ENCODE measurements at places on chromosomes 2 and 18.

DNA sequence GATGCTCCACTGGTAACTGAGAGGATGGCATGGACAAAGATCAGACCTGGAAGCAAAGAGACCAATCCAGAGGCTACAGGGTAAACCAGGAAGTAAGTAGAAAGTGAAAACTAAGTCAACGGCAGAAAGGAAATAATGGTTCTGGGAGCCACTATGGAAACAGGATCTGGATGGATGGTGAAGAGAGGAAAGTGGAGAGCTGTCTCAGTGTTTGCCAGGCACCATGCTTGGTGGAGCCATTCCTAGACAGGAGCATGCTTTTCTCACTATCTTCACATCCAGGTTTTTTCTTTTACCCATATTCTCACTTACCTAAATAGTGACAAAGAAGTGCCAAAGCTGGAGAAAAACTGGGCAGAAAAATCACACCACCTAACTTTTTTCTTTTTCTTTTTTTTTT, 22.2 kb downstream of the ZNF521 start:
- no peaks in the 10 kb centered on the region for H3K36me3 ChIP-seq
- no peaks in the 10 kb centered on the region for H3K27me3 ChIP-seq
- DNase-seq: no peak
- H3K4me1 ChIP-seq: no peaks in the 10 kb centered on the region
- H3K27ac ChIP-seq: no peak overlapping the region

GRCh38 chr18:78876868-78877267, 102.8 kb upstream of the SALL3 start:
- H3K36me3 ChIP-seq: no peaks in the 10 kb centered on the region
- H3K4me3 ChIP-seq: no peak overlapping the region
- H3K27ac ChIP-seq: no peak overlapping the region
- H3K27me3 ChIP-seq: no peaks in the 10 kb centered on the region
- no peak for DNase-seq

DNA sequence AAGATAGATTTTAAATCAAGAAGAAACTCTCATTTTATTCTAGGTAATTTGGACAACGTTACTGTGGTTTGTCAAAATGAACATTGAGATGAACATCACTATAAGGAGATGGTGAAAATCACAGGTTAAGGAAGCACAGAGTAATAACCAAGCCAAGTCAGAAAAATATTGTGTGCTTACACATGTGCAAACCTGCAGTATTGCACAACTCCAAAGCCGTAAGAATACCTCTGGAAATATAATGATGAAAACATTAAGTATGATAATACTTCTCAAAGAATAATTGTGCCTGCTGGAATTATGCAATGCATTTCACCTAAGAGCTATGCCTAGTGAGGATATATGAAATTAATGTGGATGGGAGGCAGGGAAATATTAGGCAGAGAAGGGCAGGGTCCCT, 21.1 kb upstream of the GALNT5 start:
- H3K4me3 ChIP-seq: no peak overlapping the region
- no peaks in the 10 kb centered on the region for H3K27me3 ChIP-seq
- H3K4me1 ChIP-seq: peaks cover 14% of the 10 kb centered on the region
- no peaks in the 10 kb centered on the region for H3K36me3 ChIP-seq
- no peak overlapping the region for H3K27ac ChIP-seq

DNA sequence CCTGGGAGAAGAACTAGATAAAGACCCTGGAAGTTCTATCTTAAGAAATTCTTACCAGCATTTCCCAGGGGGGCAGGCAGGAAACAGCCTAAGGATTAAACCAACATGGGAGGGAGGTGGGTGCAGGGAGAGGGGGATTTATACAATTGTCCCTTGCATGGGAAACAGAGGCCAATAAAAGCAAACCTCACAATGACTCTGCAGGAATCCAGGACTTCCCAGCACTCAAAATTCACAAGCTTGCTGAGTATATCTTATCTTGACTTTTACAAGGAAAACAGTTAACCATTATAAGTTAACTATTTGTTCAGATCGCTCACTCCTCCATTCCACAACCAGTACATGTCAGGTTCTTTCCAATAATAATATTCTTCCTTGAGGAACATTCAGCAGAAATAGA, 241.3 kb downstream of the MREG start:
- no peak overlapping the region for H3K4me3 ChIP-seq
- DNase-seq: no peak
- H3K27me3 ChIP-seq: no peaks in the 10 kb centered on the region

- H3K27me3 ChIP-seq: no peaks in the 10 kb centered on the region
- H3K27ac ChIP-seq: no peak overlapping the region
- DNase-seq: no peak
- H3K4me3 ChIP-seq: no peak overlapping the region
- H3K4me1 ChIP-seq: no peaks in the 10 kb centered on the region
Observed at GRCh38 chr2:43749583-43749982, 24.3 kb upstream of the DYNC2LI1 start.

DNA sequence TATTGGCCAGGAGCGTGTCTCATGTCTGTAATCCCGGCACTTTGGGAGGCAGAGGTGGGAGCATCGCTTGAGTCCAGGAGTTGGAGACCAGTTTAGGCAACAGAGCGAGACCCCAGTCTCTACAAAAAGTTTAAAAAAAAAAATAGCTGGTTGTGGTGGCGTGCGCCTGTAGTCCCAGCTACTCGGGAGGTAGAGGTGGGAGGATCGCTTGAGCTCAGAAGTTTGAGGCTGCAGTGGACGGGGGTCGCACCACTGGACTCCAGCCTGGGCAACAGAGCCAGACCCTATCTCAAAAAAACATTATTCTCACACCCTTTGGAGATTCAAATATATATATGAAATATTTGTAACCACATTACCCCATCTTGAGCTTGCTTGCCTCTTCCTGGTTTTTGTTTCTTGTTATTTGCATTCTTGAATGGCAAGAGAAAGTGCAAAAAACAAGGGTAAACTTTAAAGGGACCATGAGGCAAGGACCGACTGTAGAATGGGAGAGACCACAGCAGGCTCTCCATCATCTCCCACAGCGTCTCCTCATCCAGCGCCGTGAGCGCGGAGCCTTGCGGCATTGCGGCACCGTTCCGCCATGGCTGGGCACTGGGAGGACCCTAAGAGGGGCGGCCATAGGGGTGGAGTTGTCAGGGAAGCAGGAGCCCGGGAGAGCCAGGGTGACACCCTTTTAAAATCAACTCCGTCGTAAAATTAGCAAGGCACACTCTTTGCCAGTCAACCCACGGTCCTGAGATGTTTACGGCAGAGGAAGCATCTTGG, 1.4 kb downstream of the ELP2 start:
- no peaks in the 10 kb centered on the region for H3K36me3 ChIP-seq
- peak overlapping the region; percentile 100 for H3K27ac ChIP-seq
- peak overlapping the region; percentile 98 for H3K4me3 ChIP-seq
- peaks cover 51% of the 10 kb centered on the region for H3K4me1 ChIP-seq
- no peaks in the 10 kb centered on the region for H3K27me3 ChIP-seq

DNA sequence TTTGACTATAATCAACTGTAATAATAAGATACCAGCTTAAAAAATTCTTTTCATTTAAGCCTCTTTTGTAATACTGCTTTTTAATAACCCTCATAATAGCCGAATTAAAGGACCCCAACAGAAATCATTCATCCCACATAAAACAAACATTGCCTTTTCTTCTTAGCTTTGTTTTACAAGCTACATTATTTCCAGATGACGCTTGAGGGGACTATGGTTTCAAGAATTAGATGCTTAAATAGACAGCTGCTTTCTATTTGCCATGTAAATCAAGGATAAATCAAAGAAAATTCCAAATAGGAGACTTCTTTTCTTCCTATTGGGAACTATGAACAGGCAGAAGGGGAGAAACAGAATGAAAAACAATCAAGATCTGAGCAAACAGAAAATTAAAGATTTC, 200.7 kb upstream of the SMAD7 start:
- H3K27me3 ChIP-seq: no peaks in the 10 kb centered on the region
- no peak overlapping the region for H3K4me3 ChIP-seq
- DNase-seq: no peak
- H3K4me1 ChIP-seq: no peaks in the 10 kb centered on the region

- H3K36me3 ChIP-seq: peaks cover 22% of the 10 kb centered on the region
- no peaks in the 10 kb centered on the region for H3K27me3 ChIP-seq
- no peak for DNase-seq
- no peak overlapping the region for H3K4me3 ChIP-seq
Observed at GRCh38 chr2:231069379-231070054, 12.8 kb downstream of the PSMD1 start.

- H3K4me3 ChIP-seq: no peak overlapping the region
- peaks cover 5% of the 10 kb centered on the region for H3K4me1 ChIP-seq
- no peaks in the 10 kb centered on the region for H3K27me3 ChIP-seq
- no peaks in the 10 kb centered on the region for H3K36me3 ChIP-seq
- DNase-seq: no peak
Observed at GRCh38 chr2:43049836-43050801, 176.3 kb downstream of the ZFP36L2 start.

DNA sequence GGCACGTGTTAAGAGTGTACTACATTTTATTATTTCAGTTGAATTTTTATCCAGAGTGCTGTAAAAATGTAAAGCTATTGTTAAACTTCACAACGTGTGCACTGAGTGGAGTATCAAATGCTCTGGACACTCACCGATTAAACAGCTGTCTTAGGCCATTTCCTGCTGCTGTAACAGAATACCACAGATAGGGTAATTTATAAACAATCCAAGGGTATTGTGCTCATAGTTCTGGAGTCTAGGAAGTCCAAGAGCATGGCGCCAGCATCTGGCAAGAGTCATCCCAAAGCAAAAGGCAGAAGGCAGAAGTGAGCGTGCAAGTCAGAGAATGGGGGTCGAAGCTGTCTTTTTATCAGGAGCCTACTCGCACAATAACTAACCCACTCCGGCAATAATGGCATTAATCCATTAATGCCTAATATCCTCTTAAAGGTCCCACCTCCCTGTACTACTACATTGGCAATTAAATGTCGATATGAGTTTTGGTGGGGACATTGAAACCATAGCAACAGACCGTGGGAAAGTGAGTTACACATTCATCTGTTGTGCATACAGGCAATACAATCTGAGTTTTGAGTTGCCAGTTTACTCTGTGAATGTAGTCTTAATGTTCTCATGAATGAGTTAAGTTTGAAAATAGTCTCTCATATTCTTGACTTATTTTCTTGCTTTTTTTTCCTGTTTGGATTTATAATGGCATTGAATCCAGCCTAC, 64.8 kb downstream of the ARMC9 start:
- H3K4me1 ChIP-seq: no peaks in the 10 kb centered on the region
- no peak for DNase-seq
- H3K4me3 ChIP-seq: no peak overlapping the region
- H3K27me3 ChIP-seq: no peaks in the 10 kb centered on the region
- H3K27ac ChIP-seq: no peak overlapping the region
- H3K36me3 ChIP-seq: no peaks in the 10 kb centered on the region

DNA sequence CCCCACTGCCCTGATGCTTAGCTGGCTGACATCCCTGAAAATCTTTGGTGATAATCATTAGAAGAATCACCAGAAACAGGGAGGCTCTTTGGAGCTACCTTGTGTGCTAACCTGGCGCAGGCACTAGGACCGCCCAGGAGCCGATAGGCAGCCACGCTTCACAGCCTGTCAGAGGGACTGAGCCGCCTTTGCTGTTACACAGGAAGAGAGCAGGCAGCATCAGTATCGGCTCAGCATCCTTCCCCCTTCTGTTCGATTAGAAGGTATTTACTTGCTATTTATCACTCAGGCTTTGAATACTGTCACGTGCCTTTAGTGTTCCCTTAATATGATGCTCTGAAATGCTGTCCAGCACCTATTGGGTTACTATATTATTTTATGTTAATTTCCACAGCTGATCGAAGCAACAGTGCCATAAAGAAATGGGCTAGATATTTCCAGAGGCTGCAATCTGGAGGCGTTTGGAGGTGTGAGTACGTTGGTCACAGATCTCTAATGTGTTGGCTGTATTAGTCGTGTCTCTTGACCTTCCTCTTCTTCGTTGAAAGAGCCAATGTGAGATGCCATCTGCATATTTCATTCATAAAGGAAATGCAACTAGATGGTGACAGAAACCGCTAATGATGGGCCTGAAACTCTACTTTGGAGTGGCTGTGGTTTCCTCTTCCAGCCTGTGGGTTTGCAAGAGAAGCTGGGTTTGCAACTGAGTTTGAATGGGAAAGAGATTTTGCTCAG, 110.4 kb upstream of the RAB27B start:
- H3K4me1 ChIP-seq: no peaks in the 10 kb centered on the region
- H3K27me3 ChIP-seq: no peaks in the 10 kb centered on the region
- H3K27ac ChIP-seq: no peak overlapping the region
- no peak overlapping the region for H3K4me3 ChIP-seq
- H3K36me3 ChIP-seq: no peaks in the 10 kb centered on the region
- no peak for DNase-seq

DNA sequence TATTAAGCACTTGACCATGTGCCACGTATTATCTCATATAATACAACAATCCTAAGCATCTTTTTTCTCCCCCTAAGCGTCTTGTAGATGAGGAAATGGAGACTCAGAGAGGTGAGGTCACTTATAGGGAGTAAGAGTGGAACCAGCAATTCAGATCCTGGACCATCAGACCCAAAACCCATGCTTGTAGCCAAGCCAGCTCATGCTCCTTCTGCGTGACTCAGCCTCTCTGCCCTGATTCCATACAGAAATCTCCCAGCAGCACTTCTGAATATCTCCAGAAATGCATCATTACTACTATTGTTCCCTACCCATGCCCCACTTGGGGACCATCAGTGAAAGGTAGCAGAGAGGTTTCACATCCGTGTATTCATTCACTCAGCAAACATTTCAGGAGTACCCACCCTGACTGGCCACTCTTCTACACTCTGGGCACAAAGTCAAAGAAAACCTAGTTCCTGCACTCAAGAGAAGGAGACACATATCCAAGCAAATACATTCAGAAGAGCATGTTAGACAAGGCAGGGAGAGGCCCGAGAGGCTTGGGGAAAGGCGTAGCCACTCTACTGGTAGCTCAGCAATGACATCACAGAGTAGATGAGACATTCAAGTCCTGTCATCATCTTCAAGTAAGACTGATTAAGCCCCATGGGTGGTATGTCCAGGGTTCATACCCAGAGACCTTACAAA, 141.9 kb downstream of the MTCL1 start:
- H3K4me1 ChIP-seq: no peaks in the 10 kb centered on the region
- H3K27me3 ChIP-seq: no peaks in the 10 kb centered on the region
- peak overlapping the region; percentile 50 for H3K27ac ChIP-seq
- H3K4me3 ChIP-seq: no peak overlapping the region
- no peak for DNase-seq
- no peaks in the 10 kb centered on the region for H3K36me3 ChIP-seq

GRCh38 chr2:219965287-219966194, 338.1 kb downstream of the SLC4A3 start:
- no peaks in the 10 kb centered on the region for H3K36me3 ChIP-seq
- DNase-seq: no peak
- no peaks in the 10 kb centered on the region for H3K27me3 ChIP-seq
- H3K4me1 ChIP-seq: no peaks in the 10 kb centered on the region
- no peak overlapping the region for H3K27ac ChIP-seq
- H3K4me3 ChIP-seq: no peak overlapping the region

GRCh38 chr18:27838225-27838624, 338.7 kb downstream of the CDH2 start:
- no peak for DNase-seq
- no peak overlapping the region for H3K27ac ChIP-seq
- H3K27me3 ChIP-seq: no peaks in the 10 kb centered on the region
- H3K4me3 ChIP-seq: no peak overlapping the region
- no peaks in the 10 kb centered on the region for H3K36me3 ChIP-seq
